ENCODE measurements at places on chromosomes 13 and 19. TPM values are rescaled to one million over a fixed set of nuclear protein-coding genes. Genes with fewer than 3 reads are reported as not detected.

IL11 gene
- 1.2 TPM for total RNA-seq

DYRK1B gene
- total RNA-seq: 9.5 TPM

GGN gene
- 0.39 TPM for total RNA-seq

ITPKC gene
- 10.8 TPM for total RNA-seq

SPRY2 gene
- 7.7 TPM for total RNA-seq

PINLYP gene
- total RNA-seq: 3.8 TPM

WDR88 gene
- not detected for total RNA-seq

PRMT1 gene
- 127 TPM for total RNA-seq

RFPL4A gene
- not detected for total RNA-seq

LGI4 gene
- not detected for total RNA-seq

NCR1 gene
- not detected for total RNA-seq

PRX gene
- 2.4 TPM for total RNA-seq

ZNF723 gene
- not detected for total RNA-seq

LGALS4 gene
- not detected for total RNA-seq

FXYD1 gene
- total RNA-seq: 0.32 TPM

MYO16 gene
- total RNA-seq: under 0.01 TPM

ZNF177 gene
- 1.0 TPM for total RNA-seq

WDR87 gene
- total RNA-seq: not detected

F10 gene
- total RNA-seq: not detected

ZNF724 gene
- 6.4 TPM for total RNA-seq

ZNF135 gene
- 5.2 TPM for total RNA-seq

FCER2 gene
- total RNA-seq: not detected

METTL21C gene
- total RNA-seq: 0.11 TPM

ZNF112 gene
- 11.1 TPM for total RNA-seq

TNNI3 gene
- not detected for total RNA-seq

POU4F1 gene
- not detected for total RNA-seq

LIPE gene
- total RNA-seq: 3.4 TPM

ALOX5AP gene
- total RNA-seq: not detected

ADPRHL1 gene
- 4.2 TPM for total RNA-seq

NLRP7 gene
- not detected for total RNA-seq

ZNF224 gene
- total RNA-seq: 35.7 TPM

URI1 gene
- total RNA-seq: 68.1 TPM

PROSER1 gene
- 6.2 TPM for total RNA-seq

MAP4K1 gene
- total RNA-seq: not detected

KLK1 gene
- not detected for total RNA-seq

FARP1 gene
- total RNA-seq: 52.0 TPM

DLEU7 gene
- total RNA-seq: not detected

CCDC70 gene
- not detected for total RNA-seq

FXYD3 gene
- not detected for total RNA-seq

BEST2 gene
- not detected for total RNA-seq

ALKBH7 gene
- 49.8 TPM for total RNA-seq

CRTC1 gene
- 3.9 TPM for total RNA-seq

OR10H1 gene
- total RNA-seq: not detected

CYP2A6 gene
- 0.22 TPM for total RNA-seq

KIR2DL1 gene
- not detected for total RNA-seq

C19orf81 gene
- not detected for total RNA-seq

RCBTB2 gene
- total RNA-seq: 14.8 TPM

PROZ gene
- total RNA-seq: not detected

PGLYRP2 gene
- not detected for total RNA-seq

C13orf42 gene
- total RNA-seq: not detected

C13orf46 gene
- total RNA-seq: 0.13 TPM

VSTM2B gene
- not detected for total RNA-seq

C1QTNF9B gene
- not detected for total RNA-seq
